ENCODE measurements at places on chromosomes 2 and 18. TPM values are rescaled to one million over a fixed set of nuclear protein-coding genes. Genes with fewer than 3 reads are reported as not detected.

DNA sequence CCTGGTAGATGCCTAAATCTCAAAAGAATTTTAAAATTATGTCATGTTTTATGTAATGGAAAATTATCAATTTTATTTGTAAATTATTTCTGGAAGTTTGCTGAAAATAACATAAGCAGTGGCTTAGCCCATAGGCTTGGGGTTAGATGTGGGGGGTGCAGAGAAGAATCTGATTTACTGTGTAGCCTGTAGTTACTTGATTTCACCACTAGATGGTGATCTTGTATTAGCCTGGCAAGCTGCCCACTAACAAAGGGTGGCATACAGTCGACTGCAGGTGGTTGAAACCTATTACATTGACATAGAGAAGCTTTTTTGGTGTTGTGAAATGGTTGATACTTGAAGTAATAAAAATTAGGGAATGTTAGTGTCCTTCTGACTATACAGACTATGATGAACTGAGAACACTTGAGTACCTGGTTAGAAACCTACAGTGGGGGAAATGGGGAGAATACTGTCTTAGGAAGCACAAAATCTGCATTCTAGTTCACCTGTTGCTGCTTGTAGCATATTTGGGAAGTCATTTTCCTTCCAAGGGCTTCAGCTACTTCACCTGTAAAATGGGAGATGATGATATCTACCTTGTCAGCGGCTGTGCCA, 191.0 kb upstream of the LHCGR start:
- DNase-seq, result peak; percentile 49

DNA sequence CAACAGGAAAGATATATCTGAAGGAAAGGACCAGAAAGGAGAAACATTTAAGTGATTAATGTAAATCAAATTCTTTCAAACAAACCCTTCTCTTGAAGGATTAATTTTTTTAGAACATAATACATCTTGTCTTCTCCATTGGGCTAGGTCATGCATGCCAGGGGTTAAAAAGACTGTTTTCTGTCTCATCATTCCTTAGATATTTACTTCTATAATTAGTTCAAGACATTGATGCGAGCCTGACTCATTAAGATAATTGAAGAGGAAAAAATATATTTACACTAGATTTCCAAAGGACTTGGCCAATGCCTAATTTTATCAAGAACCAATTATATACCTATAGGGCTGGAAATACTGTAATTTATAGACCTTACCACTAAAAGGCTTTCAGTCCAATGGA, 166.6 kb upstream of the SETBP1 start:
- DNase-seq, result no peak

- no peak for DNase-seq
Observed at GRCh38 chr2:30680121-30680520, 127.1 kb downstream of the CAPN13 start.

GRCh38 chr18:55265984-55266383, 306.7 kb upstream of the CCDC68 start:
- DNase-seq, result peak; percentile 23

GRCh38 chr18:36786686-36787085, 42.1 kb downstream of the TPGS2 start:
- DNase-seq, result peak; percentile 45

DNA sequence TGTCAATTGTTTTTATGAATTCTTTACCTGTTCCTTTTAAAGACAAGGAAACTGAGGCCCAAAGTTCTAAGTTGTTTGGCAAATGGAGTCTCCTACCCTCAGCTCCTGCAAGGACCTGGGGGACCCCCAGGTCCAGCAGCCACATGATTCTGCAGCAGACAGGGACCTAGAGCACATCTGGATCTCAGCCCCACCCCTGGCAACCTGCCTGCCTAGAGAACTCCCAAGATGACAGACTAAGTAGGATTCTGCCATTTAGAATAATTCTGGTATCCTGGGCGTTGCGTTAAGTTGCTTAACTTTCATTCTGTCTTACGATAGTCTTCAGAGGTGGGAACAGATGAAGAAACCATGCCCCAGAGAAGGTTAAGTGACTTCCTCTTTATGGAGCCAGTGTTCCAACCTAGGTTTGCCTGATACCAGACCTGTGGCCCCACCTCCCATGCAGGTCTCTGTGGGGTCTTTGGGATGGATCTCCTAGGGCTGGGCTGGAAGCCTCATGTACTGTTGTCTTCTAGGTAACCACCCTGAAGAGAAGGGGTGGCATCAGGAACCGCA, 5.6 kb upstream of the CENPA start:
- DNase-seq, result no peak

GRCh38 chr2:136308611-136309010, 190.7 kb upstream of the CXCR4 start:
- no peak for DNase-seq

DNA sequence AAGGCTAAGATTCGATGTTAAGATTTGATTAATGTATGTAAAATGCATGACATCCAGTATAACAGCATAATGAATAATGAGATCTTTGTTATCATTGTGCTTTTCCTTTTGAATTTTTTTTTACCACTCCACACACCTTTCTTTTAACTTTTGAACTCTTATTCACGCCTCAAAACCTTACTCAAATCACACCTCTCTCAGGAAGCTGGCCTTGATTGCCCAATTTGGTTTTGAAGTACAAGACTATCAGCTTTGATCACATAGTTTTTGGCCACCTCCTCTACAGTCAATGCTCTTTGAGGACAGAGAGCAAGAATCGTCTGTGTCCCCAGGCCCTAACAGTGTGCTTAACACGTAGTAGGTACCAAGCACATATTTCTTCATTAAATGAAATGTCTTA, 29.9 kb upstream of the SLC9A2 start:
- DNase-seq, result no peak

DNA sequence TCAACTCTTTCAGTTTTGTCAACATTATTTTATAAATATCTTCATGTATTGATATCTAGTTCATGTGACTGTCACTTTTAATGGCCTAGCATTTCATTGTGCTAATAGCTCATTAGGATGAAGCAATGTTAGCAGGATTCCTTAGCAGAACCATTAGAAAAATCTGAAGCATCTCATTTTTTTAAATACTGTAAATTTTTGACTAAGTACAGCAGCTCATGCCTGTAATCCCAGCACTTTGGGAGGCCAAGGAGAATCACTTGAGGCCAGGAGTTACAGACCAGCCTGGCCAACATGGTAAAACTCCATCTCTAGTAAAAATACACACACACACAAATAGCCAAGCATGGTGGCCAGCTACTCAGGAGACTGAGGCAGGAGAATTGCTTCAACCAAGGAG, 15.6 kb upstream of the ANTXR1 start:
- no peak for DNase-seq

Gene C1QL2
- total RNA-seq, result 0.03 TPM

Gene KCNF1
- 0.07 TPM for total RNA-seq

GRCh38 chr2:143843686-143844085, 676.2 kb downstream of the ZEB2 start:
- DNase-seq, result no peak

GRCh38 chr18:51070545-51070944, 40.5 kb downstream of the SMAD4 start:
- peak; percentile 81 for DNase-seq

DNA sequence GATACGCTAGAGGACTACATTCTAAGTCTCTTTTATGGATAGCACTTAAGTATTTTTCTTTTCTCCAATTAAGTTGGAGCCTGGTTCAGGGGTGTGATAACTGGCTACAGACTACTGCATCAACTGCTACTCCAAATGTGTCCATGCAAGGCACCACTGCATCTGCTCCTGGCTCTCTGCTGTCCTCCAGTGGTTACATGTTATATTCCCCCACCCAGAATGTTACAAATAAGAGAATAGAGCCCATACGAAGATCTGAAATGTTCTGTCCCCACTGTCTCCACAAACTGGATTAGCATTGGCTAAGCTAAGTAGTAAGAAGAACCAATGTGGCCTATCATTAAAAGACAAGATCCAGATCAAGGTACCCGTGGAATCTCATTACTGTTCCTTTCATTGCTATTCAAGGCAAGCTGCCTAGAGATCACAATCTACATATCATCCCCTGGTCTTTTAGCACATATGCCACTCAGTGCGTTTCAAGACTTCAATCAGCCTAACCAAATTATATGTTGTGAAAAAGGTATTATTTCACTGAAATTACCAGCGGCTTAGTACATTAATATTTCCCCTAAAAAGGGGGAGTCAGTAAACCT, 308.3 kb upstream of the SLC8A1 start:
- peak; percentile 63 for DNase-seq

DNA sequence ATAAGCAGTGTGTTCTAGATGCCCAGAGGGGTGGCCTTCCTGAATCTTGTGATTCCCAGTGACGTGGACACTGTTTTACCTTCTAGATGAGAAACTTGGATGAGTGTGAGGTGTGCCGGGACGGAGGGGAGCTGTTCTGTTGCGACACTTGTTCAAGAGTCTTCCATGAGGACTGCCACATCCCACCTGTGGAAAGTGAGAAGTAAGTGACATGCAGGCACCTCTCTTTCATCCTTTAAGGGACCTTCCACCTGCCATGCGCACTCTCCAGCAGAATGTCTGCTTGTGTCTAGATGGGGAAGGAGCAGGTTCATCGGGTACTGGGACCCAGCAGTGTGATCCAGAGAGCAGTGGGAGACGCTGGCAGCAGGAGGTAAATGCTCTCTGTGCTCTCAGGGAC, 16.0 kb upstream of the SP100 start:
- DNase-seq, result no peak

Gene UGT1A7
- not detected for total RNA-seq

Gene MYOM1
- total RNA-seq, result not detected

Gene TNS1
- 10.5 TPM for total RNA-seq

GRCh38 chr18:3111523-3112240, 98.7 kb upstream of the LPIN2 start:
- DNase-seq, result no peak

Gene DES
- total RNA-seq, result not detected

- no peak for DNase-seq
Observed at GRCh38 chr2:199743415-199744120, 107.4 kb downstream of the FTCDNL1 start.

DNA sequence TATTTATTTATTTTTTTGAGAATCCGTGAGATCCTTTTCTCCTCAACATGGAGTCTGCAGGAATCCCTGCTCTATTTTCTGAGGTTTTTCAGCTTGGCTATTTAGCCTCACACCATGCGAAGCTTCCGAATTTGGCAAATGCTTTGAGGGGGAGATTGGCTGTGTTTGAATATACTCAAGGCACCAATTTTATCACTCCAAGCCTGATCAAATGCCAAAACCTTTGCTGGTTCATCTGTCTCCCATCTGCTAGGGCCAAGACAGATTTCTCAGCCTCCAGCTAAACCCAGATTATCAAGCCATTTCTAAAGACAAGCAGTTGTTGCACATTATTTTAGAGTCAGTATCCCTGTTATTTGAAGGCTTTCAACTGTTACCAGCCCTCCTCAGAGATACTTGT, 295.7 kb downstream of the XIRP2 start:
- no peak for DNase-seq

DNA sequence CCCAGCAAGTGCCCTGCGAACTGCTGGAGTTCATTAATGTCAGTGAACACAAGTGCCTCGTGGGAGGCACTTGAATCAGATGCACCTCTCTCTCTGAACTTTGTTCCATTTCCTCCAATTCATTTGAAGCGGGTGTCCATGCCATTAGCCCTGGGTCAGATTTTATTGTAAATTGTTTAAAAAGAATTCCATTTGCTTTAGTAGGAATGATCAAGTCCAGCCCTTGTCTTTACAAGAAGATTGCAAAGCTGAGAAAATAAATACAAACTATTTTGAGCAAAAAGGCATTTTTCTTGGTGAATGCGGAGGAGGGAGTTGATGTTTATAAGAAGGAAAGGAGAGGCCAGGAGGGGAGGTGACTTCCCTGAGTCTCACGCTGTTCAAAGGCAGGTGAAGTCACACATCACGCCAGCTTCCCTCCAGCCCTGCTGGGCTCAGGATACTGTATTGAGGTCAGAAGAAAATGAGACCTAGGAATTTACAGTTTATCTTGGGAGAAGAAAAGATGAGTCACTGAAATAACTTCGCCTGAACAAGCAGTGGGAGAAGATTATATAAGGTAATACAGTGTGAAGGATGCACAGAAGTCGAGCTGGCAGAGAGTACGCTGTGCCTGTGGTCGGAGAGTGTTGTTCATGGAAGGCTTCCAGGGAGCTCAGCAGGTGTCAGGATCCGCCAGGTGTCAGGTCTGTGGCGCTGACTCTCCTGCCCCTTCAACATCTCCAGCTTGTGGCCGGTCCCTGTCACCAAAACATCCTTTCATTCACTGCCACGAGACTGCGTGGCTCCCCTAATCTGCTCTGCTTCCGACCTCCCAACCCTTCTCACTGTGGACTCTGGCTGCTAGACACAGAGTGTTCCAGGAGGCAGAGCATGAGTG, 36.5 kb downstream of the EFR3B start:
- DNase-seq, result peak; percentile 90

Gene TRMT61B
- total RNA-seq, result 21.3 TPM

- DNase-seq, result no peak
Observed at GRCh38 chr2:25177211-25177611, 8.8 kb upstream of the POMC start.

Gene ZCCHC2
- total RNA-seq, result 12.6 TPM

GRCh38 chr2:222294996-222295367, 3.8 kb downstream of the PAX3 start:
- DNase-seq, result no peak

DNA sequence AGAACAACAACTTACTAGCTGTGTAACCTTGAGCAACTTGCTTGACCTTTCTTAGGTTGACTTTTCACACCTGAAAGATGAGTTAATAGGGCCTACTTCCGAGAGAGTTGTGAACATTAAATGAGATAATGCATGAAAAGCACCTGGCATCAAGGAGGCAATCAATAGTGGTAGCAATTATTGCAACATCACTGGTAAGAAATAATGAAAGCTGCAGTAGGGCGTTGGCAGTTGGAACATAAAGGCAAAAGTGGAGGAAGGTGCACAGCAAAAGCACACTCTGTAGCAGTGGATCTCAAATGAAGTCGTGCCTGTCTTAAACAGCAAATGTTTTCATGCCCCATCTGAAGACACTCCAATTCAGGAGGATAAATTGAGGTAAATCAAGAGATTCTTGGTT, 178.9 kb upstream of the VRK2 start:
- DNase-seq, result no peak

GRCh38 chr18:49319590-49319989, 140.9 kb downstream of the DYM start:
- no peak for DNase-seq

Gene KLHL30
- total RNA-seq, result not detected

Gene TWSG1
- total RNA-seq, result 30.6 TPM

- DNase-seq, result no peak
Observed at GRCh38 chr18:44893966-44894365, 213.3 kb downstream of the SETBP1 start.

Gene RAMP1
- total RNA-seq, result not detected

GRCh38 chr2:18559531-18560030, 872 bp downstream of the RDH14 start:
- DNase-seq, result no peak

DNA sequence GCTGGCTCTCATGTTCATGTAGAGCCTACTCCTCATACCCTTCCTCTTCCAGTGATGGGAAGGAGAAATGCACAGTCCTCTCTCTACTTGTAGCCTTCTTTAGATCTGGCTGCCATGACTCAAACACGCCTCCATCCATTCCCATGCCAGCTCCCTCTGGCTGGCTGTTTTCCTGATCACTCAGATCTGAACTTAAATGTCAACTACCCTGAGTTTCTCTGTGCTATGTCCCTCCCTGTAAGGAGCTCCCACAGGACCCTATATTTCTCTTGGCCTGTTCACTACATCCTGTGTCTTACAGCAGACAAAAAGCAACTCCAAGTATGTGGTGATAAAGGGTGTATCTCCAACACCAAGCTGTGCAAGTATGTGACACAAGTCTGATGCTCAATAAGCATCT, 152.4 kb downstream of the TCF4 start:
- no peak for DNase-seq

Gene TNFRSF11A
- 9.8 TPM for total RNA-seq

Measured in HT1080 (cell line).